ENCODE measurements at places on chromosomes 7 and 10.

- DNase-seq: no peak
Observed at GRCh38 chr7:52129278-52129677, 812.7 kb upstream of the COBL start.

DNA sequence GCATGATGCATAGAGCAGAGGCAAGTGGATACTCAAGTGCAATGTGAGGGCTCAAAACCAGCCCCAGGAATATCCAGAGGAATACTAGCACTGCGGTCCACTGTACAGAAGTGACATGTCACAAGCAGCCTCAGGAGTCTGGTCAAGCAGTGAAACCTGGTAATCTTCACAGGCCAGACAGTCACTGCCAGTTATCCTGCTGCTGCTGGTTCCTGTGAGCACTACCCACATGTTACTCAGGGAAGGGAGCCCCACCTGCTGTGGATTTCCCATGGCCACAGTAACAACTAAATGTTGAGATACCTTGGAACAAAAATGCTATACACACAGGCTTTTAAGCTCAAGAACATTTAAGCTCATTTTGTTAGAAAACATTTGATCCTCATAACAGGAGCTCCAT is 103.0 kb downstream of the RNF133 start:
- DNase-seq: no peak

DNA sequence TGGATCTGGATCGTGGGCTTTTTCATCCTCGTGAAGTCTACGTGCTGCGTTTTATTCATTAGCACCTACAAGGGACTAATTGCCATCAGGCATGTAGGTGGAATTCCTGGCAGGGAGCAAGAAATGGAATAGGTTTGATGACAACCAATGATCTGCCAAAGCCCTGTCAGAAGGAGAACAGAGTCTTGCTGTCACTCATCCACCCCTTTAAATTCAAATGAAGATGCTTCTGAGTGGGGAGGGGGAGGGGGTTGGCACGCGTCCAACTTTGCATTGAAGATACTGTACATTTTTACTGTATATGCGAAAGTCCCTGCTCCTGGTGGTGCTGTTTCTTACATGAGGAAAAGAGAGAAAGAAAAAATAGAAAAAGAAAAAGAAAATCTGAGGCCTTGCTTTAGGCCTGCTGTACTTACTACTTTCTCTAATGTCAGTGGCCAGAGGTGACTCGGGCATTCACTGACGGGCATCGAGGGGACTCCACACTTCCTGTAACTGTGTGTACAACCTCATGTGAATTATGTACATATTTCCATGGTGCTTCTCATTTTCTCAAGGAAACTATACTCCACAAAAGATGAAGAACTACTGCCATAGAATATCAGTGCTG is 569.1 kb downstream of the INHBA start:
- no peak for DNase-seq

GRCh38 chr10:110802090-110802489 is 69.6 kb upstream of the PDCD4 start:
- no peak for DNase-seq

Data from ureter (tissue), 1 donor.